ENCODE measurements at places on chromosomes 12 and 14.
A peak's percentile ranks its signal among the peaks of the same experiment; 100 is the strongest.

DNA sequence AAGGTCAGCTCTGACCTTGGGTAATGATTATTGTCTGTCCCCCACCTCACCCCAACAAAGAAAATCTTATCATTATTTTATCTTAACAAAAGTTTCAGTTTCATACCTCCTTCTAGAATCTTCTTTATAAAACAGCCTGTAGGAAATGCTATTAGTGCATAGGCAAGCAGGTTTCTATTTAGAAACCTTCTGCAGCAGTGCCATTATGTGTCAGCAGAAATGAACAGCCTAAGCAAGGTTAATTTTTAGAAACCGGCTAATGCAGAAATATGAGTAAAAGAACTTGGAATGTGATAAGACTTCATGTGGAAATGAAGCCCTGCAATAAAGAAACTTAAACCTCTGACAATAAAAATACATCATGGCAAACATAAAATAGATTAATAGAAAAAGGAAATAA is 814.4 kb downstream of the FSCB start:
- DNase-seq, result no peak

DNA sequence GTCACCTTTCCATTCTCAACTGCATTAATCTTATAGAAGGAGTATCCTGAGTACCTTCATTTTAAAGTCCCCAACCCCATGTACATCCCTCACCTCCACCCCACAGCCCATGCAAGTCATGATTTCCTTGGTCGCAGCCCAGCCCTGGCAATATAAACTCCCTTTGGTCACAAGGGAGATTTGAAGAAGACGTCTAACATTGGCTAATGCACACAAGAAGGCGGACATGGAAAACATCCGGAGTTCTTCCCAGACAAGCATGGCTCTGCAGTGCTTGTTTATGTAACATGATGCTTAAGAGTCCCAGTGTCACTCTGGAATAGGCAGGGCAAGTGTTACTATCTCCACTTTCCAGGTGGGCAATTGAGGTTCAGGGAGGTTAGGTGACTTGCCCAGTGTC is 277.6 kb downstream of the DPF3 start:
- no peak for DNase-seq

DNA sequence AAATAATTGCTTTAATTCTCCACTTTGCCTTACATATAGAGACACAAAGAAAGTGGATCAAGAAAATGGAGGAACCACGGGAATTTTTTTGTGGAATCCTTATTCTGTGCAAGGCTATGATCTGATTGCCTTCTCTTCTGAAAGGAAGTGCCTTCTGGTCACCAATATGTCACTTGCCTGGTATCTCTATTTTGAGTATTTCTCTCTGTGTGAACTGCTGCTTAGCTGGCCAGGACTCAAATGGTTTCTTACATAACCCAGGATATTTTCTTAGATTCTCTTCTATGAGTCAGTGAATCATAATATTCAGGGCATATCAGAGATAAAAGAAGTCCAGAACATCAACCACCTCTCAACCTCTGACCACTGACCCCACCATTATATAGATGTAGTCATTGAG is 156.1 kb downstream of the DIO2 start:
- DNase-seq, result no peak

GRCh38 chr14:20194101-20194500 is 3.4 kb downstream of the OR11G2 start:
- DNase-seq, result no peak

- no peak for DNase-seq
These were observed 63.6 kb downstream of the TTLL5 start for GRCh38 chr14:75724414-75725204.

DNA sequence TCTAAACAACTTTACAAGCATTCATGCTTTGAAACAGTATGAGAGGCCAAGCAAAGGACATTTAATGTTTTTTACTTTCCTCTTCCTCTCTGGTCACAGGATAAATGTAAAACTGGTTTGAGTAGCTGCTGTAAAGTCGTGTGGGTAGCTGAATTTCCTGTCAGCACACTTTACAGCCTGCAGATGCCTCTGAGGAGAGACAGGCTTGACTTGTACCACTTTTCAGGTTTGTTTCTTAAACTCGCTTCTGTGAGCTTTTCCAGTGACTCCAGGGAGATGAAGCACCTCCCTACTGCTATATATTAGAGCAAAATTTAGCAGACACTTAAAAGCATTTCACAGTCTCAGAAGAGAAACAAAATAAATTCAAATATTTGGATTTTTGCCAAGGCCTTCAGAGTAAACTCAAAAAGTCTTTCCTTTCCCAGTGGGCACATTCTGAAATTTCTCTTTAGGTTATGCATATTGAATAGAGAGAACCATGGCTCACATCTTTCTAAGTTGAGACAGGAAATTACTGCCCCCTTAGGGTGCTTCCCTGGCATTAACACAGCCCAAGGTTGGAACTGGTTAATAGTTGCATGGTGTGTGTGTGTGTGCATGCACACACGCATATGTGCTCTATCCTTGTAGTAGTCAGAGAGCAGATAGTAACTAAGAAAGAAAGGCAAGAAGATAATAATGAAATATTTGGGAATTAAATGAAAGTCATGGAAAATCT is 557.3 kb upstream of the MIS18BP1 start:
- DNase-seq, result peak; percentile 51

- no peak for DNase-seq
These were observed 47.8 kb downstream of the RDH12 start for GRCh38 chr14:67749341-67750084.

DNA sequence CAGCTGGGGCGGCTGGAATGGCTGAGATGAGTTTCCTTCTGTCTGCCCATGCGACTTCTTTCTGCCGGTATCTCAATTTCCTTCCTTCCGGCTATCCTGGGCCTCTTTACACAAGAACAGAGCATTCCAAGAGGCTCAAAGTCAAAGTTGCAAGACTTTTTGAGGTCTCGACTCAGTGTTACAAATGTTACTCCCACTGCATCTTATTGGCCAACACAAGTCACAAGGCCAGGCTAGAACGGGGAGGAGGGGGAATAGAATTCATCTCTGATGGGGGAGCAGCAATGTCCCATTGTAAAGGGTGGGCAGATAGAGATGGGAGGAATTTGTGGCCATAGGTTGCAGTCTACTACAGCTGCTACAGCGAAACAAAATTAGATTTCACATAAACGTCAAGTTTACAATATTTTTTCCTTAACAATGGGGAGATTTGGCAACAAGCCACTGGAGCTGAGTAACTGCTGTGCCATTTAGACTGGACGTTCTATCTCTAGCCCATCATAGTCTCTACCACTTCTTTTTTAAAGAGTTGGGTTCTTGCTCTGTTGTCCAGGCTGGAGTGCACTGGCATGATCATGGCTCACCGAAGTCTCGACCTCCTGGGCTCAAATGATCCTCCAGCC is 9.5 kb upstream of the NYNRIN start:
- no peak for DNase-seq

GRCh38 chr12:65925626-65926025 is 101.3 kb downstream of the HMGA2 start:
- peak; percentile 94 for DNase-seq

DNA sequence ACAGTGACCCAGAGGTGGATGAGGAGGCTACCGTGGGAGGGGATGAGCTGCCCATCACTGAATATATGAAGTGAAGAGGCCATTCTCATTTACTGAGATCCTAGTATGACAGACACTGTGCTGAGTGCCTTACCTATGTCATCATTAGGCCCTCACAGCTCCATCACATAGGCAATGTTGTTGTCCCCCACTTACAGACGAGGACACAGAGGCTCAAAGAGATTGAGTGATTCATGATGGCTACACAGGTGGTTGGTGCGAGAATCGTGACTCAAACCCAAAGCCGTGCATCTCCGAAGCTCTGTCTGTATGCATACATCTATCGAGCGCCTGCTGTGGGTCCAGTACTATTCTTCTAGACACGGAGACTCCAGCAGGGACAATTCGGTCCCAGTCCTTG is 5.9 kb upstream of the CCDC197 start:
- no peak for DNase-seq

DNA sequence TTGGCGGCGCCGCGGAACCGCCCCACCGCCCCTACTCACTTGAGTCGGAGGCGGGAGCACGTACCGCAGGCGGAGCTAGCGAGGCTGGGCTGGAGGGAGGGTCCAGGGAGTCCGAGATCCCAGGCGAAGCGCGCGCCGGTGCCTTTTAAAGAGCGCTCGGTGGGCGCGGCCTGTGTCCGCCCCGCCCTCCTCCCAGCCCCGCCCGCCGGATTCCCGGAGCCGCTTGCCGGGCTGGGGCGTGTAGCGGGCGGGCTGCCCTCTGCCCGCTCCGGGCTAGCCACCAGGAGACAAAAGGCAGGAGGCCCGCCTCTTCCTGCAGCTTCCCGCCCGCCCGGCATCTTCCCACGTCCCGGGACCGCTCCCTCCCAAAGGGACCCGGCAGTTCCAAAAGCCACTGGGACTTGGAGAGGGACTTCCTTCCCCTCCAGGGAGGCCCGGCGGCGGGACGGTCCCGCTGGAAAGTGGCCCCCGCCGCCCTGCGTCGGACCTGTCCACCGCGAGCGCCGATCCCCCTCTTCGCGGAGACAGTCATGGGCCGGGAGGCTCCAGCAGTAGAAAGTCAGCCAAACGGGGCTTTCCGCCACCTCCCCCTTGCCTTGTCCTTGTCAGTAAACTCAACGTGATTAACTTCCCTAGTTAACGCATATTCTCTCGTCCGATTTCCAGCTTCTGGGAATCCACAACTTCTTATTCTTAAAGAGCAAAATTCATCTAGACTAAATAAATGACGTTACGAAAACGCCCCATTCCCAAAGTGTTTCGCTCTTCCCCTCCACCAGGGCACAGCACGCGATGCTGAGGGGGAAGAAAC is at the start of gene CSRP2:
TSS of gene CSRP2 (minus strand) at position 121 of the 811 bp plus-strand sequence. CDS start 12,759 bp downstream, outside the sequence.
- peak; percentile 53 for DNase-seq

DNA sequence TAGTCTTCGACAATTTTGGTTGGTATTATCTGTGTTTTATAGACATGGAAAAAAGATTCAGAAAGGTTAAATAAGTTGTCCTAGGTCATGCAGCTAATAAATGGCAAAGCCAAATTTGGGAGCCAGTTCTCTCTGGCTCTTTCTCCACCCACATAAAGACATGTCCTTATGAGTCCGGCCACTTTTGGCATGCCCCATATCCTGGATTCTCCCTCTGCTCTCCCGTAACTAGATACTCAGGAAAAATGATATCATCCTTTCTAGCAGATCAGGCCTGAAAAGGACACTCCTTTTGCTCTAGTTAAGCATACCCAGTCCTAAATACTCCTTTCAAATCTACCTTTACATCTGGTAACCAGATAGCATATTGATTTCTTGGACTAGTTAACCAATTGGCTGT is 64.4 kb downstream of the TTLL5 start:
- no peak for DNase-seq

DNA sequence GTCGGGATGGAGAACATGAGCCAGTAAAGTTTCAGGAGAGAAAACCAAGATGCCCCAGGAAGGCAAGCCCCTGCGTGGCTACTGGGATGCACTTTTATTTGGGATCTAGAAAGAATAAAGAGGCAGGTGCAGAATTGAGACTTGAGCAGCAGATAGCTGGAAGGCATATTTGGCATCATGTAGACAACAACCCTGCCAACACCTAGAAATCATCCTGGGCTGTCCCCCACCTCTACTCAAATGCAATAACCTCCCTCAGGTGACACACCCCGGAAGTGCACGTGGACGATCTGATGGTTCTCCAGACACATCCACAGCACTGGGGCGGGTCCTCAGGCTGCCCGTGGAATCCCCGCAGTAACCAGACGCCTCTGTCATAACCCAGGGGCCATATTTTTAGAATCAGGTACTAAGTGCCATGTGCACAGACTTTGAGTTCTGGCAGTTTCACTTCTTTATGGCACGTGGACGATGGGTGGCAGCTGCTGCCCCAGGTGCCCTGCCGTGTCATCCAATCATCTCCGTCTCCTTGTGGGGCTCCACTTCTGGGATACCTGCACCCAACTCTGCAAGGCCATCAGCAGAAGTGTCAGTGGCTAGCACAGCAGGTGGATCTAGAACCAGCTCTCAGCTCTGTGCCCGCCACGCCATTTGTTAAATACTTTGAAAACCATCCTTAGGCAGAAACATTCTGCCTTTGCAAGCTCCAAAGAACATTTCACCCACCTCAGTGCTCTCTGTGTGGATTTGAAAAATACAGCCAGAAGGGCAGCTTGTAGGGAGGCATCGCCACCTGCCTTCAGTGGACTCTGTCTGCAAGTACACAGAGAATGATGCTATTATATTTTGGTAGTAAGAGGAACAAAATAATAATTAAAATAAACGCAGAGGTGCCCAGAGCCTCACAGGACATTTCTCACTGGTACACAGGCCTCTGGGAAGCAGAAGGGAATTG is 771.7 kb upstream of the TMEM132C start:
- no peak for DNase-seq

DNA sequence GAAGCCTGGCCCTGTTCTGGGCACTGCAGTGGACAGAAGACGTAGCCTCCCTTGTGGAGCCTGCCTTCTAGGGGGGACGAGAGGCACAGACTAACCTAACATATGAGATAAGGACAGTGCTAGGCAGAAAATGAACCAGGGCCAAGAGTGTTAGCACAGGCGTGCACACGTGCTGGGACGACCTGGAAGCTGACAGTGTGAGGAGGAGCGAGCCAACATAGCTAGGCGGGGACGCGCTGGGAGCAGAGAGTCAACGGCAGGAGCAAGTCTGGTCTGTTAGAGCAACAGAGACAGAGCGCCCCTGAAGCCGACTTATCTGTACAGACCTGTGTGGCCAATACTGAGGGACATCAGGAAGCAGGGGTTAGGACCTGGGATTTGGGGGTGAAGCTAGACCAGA is 8.0 kb downstream of the PXMP2 start:
- no peak for DNase-seq

GRCh38 chr12:50162230-50162629 is 4.9 kb downstream of the CERS5 start:
- DNase-seq, result no peak

DNA sequence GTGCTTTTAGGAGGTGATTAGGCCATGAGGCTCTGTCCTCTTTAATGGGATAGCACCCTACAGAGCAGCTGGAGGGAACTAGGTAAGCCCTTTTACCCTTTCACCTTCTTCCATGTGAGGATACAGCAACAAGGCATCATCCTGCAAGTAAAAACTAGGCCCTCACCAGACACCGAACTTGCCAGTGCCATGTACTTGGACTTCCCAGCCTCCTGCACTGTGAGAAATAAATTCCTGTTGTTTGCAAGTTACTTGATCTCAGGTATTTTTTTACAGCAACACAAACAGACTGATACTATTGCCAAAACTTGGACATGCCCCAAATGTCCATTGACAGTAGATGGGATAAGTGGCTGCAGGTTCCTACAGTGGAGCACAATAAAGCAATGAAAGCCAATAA is 85.8 kb upstream of the MAP1LC3B2 start:
- no peak for DNase-seq

GRCh38 chr14:20671597-20672283 is 12.6 kb upstream of the RNASE4 start:
- no peak for DNase-seq

GRCh38 chr14:33026850-33027430 is 88.3 kb downstream of the NPAS3 start:
- DNase-seq, result no peak

DNA sequence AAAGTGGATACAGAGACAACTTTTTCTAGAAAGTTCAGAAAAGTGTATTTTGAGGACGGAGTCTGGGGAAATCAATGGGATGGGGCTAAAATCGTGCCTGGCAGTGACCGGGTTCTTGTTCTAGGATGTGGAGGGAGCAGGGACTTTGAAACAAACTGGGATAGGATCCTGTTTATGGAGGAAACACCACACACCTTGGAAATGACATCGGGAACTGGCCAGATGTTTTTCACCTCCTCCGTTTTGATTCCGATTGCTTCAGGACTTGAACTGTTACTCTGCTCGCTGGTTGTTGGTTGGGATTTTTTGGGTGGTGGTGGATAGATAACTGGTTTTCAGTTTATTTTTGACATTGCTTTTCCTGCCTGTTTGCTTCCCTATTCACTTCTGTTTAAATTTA is 506 bp downstream of the EMP1 start:
- DNase-seq, result no peak

- peak; percentile 77 for DNase-seq
These were observed 71.4 kb upstream of the GPR68 start for GRCh38 chr14:91315844-91316267.

Measured in Kasumi-1 (cell line).